Effector CD4-positive, alpha-beta T cell (primary cell): ENCODE measurements at places on chromosomes 16 and 17.

DNA sequence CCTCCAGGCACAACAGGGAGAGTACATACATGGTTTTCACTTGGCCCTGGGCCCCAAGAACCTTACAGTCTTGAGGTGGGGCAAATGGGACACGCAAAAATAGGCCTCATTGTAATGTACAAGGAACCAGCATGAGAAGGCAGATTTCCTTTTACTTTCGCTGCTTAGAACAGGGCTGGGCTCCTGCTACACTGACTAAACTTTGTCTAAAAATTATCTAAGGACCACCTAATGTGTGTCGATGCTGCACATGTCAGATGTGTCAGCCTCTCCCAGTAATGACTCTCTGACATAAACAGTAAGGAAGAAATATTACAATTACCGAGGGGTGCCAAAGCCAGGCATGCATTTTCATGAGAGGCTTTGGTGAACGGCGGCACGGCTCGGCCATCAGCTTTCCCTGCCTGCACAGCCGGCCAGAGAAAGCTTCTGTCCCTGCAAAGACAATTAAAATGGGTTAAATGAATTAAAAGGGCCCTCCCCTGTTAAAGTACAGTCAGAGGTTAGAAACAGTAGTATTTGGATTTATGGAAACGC, 224.2 kb upstream of the IRX3 start:
- no peak for DNase-seq

DNA sequence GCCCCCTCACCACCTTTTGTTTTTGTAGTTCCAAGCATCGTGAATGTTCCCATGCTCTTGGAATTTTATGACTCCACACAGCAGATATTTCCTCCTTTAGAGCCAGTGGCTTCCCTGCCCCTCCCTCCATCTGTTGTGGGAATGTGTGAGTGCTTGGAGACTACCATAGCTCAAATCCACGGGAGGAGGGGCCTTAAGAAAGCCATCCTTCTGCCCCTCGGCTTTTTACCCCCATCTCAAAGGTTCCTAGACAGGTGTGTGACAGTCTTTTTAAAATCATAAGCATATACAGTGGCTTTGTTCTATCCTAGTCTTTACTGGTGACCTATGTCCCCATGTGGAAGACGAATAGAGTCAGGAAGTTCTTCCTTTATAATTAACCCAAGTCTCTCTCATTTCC, 47.2 kb downstream of the YPEL2 start:
- no peak for DNase-seq

GRCh38 chr16:67661886-67662652, 1.3 kb downstream of the PARD6A start:
- no peak for DNase-seq

- DNase-seq, result no peak
Measured at GRCh38 chr17:66169839-66170238, 22.1 kb downstream of the CEP112 start.

DNA sequence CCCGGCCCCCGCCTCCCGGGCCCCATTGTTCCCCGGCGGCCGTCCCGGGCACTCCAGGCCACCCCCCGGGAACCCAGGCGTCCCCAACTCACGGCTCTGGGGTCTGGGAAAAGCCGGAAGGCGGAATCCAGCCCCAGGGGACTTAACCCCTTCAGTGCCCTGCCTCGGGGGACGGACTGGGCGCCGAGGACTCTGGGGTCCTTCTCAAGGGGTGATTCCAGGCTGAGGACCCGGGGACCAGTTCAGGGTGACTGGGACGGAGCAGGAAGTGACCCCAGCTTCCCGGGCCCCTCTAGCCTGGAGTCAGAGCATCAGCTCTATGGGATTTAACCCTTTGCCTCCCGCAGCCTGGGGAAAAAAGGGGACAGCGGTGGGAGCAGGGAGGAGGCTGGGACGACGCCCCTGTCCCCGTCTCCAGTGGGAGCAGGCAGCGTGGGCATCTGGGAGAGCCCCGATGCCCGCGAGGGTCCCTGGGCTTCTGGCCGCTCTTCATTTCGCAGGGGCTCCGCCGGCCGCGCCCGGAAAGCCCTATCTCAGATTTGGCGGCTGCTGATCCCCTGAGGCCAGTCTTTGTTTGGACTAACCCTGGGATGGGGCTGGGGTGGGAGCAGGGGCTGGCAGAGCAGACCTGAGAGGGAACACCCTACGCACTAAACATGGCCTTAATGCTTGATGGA, at the start of gene ZNF629:
Gene ZNF629, minus strand, starts transcription at position 270 of the 677 bp plus-strand sequence. CDS start 2,723 bp downstream, outside the sequence.
- no peak for DNase-seq

- no peak for DNase-seq
Measured at GRCh38 chr17:2797637-2798036, 1.4 kb downstream of the RAP1GAP2 start.

- DNase-seq, result no peak
Measured at GRCh38 chr17:69535016-69535570, 120.6 kb downstream of the MAP2K6 start.

DNA sequence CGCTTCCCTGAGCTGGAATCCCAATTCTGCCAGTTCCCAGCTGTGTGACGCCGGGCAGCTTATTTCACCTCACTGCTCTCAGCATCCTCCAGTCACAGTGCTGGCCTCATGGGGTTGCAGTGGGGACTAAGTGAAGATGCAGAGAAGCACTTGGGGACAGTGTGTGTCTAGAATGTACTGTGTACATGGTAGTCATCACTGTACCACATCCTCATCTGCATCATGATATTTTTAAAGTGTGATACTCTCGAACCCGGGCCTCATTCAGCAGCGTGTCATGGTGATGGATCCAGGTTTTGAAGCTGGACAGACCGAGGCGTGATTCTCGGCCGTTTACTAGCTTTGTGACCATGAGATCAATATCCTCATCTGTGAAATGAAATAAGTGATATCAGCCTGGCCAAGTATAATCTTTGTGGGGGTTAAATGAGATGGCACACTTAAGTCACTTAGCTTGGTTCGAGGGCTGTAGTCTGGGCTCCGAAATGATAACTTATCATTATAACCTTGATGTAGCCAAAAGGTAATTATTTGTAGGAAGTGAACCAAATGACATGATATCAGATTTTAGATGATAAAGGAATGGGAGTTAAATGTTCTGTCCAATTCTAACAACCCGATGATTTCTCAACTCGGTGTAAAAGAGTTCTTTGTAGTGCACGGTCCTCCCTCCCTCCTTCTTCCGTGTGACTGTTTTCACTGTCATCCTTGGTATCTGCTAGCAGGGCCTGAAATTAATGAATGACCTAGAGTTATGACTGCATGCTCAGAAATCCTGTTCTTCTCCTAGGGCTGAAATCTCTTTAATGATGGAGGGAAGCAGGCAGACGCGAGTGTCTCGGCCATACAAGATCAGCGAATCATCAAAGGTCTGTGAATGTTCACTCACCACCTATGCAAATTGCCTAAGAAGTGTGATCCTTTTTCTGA, 2.0 kb downstream of the KLHL36 start:
- DNase-seq, result no peak

DNA sequence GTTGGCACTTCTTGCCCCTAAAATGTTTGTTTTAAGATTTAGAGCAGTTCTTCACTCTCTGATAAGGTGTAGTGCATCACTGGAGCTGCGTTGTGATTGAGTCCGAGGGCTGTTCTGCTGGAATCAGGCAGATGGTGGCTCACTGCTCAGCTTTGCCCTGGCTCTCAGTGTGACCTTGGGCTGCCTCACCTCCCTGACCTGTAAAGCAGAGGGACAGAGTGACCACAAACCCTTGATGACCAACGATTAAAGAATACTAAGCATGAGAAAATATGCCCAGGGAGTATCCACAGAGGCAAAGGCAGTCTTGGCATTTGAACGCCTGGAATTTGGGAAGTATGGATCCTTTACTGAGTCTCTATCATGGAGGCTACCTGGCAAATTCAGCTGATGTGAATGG, 18.1 kb downstream of the CMIP start:
- DNase-seq, result no peak

- no peak for DNase-seq
Measured at GRCh38 chr16:64974381-64974780, 147.5 kb downstream of the CDH11 start.

GRCh38 chr17:29146369-29146972, 33.7 kb downstream of the MYO18A start:
- DNase-seq, result no peak

- DNase-seq, result no peak
Measured at GRCh38 chr17:29962656-29963055, 21.2 kb downstream of the EFCAB5 start.

DNA sequence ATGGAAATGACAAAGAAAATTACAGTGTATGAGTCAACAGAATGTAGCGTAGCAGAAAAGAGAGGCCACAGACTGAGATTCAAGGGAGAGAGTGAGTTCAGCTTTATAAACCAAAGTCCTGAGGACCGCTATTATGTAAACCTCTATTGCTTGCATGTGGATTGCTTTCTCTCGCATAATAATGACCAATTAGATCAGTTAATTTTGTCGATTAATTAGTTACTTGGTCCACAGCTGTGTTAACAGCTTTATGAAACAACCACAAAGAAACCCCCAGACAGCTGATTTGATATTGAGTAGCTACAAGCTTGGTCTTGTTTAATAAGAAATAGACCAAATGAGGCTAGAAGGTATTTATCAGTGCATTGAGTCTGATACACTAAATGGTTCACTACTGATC, 291.8 kb upstream of the ERCC4 start:
- no peak for DNase-seq

DNA sequence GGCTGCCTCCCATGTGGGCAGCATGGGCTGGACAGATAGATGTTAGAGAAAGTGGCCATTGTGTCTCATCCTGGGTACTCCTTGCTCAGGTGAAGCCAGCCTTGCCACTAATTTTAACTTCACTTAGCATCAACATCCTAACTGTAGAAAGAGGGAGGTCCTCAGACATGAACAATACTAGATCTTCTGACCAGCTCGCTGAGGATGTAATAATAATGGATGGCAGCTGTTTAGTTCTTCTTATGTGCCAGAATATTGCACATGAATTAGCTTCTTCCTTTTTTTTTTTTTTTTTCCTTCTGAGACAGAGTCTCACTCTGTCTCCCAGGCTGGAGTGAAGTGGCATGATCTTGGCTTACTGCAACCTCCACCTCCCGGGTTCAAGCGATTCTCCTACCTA, 232.4 kb downstream of the CCDC182 start:
- DNase-seq, result no peak

GRCh38 chr17:17943281-17943984, 28.8 kb downstream of the TOM1L2 start:
- no peak for DNase-seq

GRCh38 chr17:14469971-14470370, 169.1 kb downstream of the HS3ST3B1 start:
- DNase-seq, result no peak

DNA sequence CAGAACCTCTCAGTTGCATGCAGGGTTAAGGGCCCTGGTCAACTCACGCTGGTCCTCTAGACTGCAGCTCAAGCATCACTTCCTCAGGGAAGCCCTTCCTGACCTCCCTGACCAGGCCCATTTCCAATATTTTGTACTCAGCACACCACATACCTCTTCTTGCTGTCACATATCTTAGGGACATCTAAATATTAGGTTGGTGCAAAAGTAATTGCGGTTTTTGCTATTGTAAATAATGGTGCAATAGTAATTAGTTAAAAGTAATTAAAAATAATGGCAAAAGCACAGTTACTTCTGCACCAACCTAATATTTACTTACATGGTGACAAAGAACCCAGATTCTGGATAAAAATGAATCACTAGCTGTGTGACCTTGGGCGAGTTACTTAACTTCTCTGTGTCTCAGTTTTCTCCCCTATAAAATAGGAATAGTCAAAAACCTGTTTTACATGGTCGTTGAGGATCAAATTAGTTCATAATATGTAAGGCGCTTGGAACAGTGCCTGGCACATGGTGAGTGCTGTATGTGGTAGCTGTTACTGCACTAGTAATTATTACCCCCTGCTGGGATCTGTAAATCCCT, 177.4 kb downstream of the PRKCB start:
- DNase-seq, result no peak

GRCh38 chr17:38654411-38655398, 20.1 kb downstream of the EPOP start:
- DNase-seq, result no peak

DNA sequence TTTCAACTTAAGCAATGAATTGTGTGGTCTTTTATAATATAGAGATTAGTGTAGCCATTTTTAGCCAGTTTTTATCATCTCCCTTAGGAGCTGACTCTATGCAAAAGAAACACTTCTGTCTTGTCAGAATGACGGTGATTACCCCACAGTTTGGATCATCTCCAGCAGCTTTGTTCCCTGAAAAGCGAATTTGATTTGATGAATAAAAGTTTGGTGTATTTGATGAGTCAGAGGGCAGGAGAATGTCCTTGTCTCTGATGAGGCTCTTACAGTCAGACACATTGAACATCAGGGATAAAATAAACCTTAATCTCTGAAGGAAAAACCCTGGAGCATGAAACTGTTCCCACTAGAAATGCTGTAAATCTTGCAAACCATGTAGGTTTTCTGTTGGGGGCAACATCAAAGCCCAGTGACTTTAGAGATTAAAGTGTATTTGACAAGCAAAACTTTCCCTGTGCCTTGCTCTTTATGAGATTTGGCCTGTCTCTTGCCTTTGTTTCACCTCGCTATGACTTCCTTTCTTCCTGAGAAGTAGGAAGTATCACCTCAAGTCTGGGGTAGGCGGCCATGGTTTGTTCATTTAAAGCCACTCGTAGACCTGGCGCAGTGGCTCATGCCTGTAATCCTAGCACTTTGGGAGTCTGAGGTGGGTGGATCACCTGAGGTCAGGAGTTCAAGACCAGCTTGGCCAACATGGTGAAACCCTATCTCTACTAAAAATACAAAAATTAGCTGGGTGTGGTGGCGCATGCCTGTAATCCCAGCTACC, 209.3 kb downstream of the FTO start:
- no peak for DNase-seq
